ENCODE measurements at places on chromosomes 3 and 15.
A peak's percentile ranks its signal among the peaks of the same experiment; 100 is the strongest.

DNA sequence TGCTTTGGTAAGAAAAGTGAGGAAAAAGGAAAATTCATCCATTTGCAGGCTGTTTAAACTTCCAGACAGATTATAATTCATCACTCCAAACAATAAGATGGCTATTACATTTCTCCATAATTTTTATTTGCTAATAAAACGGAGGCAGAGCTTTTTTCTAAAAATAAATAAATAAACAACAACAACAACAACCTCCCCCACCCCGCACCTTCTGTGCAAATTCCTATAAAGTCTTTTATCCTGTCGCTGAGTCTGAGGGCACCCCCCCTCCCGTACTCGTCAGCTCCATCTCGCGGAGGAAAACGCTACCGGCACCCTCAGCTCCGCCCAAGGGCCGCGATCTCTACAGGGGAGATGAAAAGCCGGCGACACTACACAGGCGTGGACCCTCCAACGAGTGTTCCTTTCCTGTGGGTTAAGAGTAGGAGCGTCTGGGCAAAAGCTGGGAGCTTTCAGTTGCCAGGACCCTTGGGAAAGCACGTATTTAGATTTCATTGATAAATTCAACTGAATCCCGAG lies 1.0 kb upstream of the ATP1B3 start:
- DNase-seq = peak; percentile 94

DNA sequence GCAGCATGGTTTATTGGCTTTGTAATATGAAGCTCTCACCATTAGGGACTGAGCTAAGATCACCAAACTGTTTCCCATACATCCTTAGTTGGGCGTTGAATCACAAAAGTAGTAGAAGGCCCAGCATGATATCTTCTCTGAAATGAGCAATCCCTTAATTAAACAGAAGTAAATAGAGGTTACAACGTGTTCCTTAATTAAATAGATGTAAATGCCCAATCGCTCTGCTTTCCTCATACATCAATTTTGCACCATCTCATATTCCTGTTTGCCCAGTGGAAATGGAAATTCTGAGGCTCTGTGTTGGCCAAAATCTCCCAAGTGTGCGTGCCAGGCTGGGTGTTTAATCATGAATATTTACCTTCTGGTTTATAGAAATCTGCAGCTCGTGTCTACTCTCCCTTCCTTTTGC lies 107.4 kb upstream of the FOXB1 start:
- DNase-seq = no peak

GRCh38 chr15:98547741-98548138 lies 100.6 kb upstream of the IGF1R start:
- no peak for DNase-seq

DNA sequence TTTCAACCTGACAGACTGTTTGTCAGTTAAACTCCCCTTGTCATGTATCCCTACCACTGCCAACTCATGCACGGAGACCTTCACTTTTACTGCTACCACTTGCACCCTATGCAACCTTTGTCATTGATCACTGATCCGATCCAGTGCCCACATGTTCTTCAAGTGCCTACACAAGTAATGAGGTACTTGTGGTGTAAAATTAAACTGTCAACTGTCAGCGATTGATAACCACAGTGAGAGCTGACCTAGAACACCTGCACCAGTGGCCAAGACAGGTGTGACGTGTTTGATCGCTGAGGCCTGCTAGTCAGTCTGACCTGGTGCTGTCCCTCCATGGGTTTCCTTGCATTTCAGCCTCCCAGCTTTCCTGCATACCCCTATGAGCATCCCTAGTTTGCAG lies 55.6 kb downstream of the MECOM start:
- DNase-seq = no peak

- DNase-seq = no peak
These were observed 64.7 kb downstream of the UBE3A start for GRCh38 chr15:25374143-25374542.

DNA sequence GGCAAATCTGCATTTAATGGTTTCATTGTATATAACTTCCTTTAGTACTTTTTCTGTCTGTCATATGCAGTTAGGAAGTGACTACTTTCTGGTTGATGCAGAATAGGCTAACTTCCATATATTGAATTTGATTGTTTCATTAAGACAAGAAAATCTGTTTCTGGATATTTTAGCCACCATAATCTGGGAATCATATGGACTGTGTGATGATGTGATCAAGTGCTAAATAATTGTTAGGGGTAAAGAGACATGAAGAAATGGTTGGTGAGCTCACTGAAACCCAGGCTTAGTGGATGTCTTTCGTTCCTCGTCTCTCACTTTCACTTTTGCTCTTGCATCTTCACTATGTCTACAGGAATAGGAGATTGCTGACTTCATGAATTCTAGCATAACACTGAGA lies 3.5 kb upstream of the MNS1 start:
- no peak for DNase-seq

GRCh38 chr3:196049653-196050052 lies 32.2 kb downstream of the TFRC start:
- DNase-seq = no peak

- no peak for DNase-seq
These were observed 66.5 kb upstream of the PYGO1 start for GRCh38 chr15:55654561-55655031.

GRCh38 chr3:117705011-117705410 lies 995.4 kb downstream of the TUSC7 start:
- DNase-seq = peak; percentile 33

- DNase-seq = no peak
These were observed 46.9 kb downstream of the PROS1 start for GRCh38 chr3:93926789-93927188.

Measured in retina (tissue), 1 donor.